ENCODE measurements at places on chromosomes 4 and X.

DNA sequence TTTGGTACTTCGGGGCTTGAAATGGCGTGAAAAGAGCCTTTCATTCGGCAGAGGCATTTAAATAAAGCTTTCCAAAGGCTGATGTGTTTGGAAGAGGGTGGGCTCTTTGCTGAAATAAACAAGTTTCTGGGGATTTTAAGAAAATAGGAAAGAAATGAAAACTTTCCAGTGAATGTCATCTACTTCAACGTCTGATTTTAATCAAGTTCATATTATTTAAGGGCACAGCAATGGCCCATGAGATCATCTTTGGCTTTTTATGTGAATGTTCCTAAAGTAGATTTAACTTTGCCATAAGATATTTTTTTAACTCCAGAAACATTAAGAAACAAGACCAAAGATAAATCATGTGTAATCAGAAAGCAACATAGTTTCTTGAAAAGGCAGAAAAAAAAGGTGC lies 69.8 kb upstream of the TTC29 start:
- DNase-seq, result no peak

DNA sequence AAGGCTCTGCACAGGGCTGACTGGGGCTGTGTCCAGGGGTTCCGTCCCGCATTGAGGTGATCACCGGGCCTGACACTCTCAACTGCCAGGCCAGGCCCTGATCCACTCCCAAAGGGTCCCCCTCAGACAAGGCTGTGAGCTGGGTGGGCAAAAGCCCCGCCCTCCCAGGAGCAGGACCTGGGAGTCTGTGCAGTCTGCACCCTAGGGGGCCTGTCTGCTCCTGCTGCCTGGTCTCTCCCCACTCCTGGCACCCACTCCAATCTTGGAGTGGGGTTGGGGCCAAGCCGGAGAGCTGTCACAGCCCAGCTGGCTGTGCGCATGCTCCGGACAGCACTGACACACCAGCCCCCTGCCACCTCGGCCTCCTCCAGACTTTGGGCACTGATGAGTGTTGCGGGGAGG lies 9.4 kb upstream of the SPP1 start:
- DNase-seq, result no peak

GRCh38 chrX:28595346-28595745 lies 8.1 kb downstream of the IL1RAPL1 start:
- DNase-seq, result no peak

- no peak for DNase-seq
These were observed 6.1 kb downstream of the TMEM192 start for GRCh38 chr4:165106518-165106917.

DNA sequence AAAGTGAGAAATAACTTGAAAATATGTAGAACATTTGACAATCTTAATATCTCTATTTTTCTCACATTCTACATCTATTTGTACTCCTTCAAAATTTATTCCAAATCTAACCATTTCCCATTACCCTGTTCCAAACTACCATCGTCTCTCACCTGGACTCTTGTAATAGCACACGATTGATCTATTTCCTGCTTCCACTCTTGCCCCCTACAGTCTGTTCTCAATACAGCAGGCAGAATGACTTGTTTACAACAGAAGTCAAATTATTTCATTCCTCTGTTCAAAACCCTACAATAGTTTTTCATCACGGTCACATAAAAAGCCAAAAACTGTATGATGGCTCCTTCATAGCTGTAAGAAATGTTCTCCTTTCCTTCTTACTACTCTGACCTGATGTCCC lies 21.1 kb upstream of the LUZP4 start:
- DNase-seq, result no peak

- no peak for DNase-seq
These were observed 1.0 kb upstream of the ANKRD17 start for GRCh38 chr4:73259571-73260090.

DNA sequence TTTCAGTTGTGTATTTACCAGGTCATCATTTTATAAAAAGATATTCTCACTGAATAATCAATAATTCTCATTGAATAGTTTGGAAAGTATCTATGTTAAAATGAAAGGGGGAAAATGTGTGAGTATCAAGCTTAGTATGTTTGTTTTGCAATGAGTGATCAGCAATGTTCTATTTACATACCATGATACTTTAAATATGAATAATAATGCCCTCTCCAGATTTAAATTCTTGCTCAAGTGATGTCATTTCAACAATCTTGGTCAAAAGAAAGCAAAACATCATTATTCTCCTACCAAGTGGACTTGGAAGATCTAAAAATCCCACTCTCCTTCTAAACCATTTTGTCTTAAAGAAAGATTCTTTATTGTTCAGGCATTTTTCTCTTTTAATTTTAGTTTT lies 42.1 kb upstream of the ANKRD50 start:
- DNase-seq, result no peak

DNA sequence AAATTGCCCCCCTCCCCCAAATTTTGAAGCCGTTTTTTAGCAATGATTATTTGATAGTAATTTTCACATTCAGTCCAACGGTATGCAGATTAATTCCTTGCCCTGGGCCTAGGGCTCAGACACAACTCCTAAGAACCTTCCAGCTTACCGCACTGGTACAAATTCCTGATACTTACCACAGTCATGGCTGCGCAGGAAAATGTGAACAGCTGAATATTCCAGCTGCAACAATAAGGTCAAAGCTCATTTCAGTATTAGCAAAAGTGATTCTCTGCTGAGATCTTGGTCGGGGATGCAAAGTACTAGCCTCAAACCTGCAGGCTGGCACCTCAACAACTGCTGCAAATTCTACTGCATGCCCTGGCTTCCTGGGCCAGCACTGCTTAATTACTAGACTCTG lies 3.0 kb downstream of the ATP11C start:
- no peak for DNase-seq

DNA sequence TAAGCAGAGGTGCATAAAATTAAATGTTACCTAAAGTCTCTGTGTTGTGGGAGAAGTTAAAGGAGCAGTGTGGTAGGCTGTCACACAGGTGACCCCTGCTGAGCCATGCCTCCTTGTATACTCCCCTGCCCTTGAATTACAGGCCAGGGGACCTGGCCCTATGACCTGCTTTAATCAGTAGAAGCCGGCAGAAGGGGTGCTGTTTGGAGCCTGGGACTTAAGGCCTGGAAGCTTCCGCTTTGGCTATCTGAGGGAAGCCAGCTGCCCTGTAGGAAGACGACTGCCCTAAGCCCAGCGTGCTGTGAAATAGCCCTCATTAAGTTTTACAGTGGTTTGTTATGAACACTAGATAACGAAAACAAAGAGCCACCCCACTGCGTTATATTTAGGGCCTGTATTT lies 34.1 kb downstream of the SPINK2 start:
- DNase-seq, result no peak

GRCh38 chrX:148311544-148311943 lies 188.9 kb upstream of the AFF2 start:
- no peak for DNase-seq

GRCh38 chr4:175716961-175717360 lies 95.1 kb downstream of the GPM6A start:
- DNase-seq, result no peak

- DNase-seq, result no peak
These were observed 68.1 kb downstream of the DIAPH2 start for GRCh38 chrX:96752781-96753180.

- no peak for DNase-seq
These were observed 132.2 kb downstream of the AFAP1 start for GRCh38 chr4:7807351-7807921.

All from T-helper 17 cell (primary cell).